ENCODE measurements at places on chromosomes 16 and 17.

DNA sequence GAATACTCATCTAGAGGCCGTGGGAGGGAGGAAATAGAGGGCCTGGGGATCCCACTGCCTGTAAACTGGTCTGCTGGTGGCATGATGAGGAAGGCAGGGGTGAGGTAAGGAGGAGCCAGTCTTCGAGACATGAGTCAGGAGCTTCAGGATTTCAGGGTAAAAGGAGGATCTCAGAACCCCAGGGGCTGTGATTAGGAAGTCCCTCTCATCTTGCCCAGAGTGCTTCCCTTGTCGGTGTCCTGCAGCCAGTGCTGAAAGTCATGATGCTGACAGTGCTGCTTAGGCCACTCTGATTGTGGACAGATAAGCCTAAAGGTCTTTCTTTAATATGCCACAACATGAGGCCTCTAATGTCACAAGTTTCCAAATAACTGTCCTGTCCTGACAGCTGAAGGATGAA is 29.6 kb downstream of the COG4 start:
- DNase-seq = no peak

- peak; percentile 45 for DNase-seq
Observed at GRCh38 chr17:4947411-4948165, 742 bp downstream of the PFN1 start.

DNA sequence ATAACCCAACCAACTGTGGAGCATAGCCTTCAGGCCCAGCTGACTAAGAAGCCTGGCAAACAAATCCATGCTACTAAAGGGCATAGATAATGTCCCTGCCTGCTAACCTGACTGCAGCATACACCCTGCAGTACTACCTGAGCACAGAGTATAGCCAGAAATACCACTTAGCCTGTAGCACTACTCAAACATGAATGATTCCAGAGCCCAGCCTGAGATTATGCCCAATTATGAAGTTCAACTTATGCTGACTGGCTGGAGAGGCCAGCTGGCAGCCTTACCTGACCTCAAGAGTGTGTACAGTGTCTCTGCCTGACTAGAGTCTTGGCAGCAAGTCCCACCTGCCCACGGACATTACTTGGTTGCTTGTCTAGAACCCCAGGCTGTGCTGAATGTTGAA is 1265.3 kb downstream of the CDH11 start:
- peak; percentile 4 for DNase-seq

- DNase-seq = no peak
Observed at GRCh38 chr17:47745037-47745380, 12.0 kb downstream of the TBX21 start.

- no peak for DNase-seq
Observed at GRCh38 chr17:57423541-57423940, 167.2 kb downstream of the MSI2 start.

DNA sequence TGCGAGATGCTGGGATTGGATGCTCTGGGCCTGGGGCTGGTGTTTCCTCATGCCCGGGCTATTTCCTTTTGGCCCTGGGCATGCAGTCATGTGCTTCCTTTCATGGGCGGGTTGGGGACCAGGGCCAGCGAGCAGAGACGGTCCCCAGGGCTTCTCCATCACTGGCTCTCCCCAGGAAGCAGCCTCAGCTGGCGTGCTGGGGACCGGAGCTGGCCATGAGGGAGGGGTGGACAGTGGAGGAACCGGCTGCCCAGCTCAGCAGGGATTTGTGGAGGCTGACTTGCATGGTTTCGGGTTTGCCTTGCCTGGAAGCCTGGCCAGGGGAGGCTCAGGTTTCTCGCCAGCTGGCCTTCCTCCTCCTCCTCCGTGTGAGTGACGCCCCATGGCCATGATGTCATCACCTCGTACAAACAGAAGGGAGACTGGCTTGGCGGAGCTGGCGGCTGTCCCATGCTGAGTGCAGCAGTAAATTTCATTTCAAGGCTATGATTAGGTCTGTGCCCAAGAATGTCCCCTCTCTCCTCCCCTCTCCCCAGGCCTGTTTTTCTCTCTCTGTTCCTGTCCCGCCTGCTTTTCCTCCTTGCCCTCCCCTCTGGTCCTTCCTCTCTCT is 8.9 kb upstream of the TIMP2 start:
- peak; percentile 56 for DNase-seq
